ENCODE measurements at places on chromosomes 16 and 17.

- no peak for DNase-seq
Measured at GRCh38 chr16:77459534-77460254, 24.9 kb upstream of the ADAMTS18 start.

DNA sequence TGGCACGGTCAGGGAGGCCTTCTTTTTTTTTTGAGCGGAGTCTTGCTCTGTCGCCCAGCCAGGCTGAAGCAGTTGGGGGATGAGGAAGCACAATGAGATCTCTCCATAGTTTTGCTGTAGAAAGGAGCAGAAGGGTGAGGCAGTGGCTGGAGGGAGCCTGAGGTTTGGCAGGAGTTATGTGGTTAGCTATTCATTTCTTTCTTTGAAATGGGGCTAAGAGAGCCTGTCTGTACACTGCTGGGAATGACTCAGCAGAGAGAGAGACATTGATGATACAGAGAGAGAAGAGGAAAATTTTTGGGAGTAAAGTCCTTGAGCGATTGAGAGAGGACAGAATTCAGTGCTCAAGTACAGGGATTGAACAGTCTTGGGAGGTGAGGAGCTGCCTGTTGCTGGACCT is 22.1 kb downstream of the NOS2 start:
- DNase-seq = no peak

DNA sequence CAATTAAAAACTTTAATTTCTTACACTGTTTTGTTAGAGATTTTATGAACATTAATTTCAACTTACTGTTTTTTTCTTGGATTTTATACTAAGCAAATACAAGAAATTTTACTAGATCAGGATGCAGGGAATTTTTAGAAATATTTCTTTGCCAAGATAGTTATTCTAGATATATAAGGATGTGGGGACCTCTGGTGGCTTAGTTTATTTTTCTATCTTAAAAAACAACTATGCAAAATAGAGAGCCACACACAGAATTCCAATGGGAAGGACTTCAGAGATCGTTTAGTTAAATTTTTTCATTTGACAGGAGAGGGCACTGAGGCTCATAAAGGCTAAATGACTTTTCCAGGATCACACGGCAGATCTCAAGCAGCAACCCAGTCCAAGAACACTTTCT is 23.0 kb upstream of the CAPNS2 start:
- DNase-seq = no peak

GRCh38 chr16:25143928-25144327 is 32.4 kb downstream of the LCMT1 start:
- no peak for DNase-seq

DNA sequence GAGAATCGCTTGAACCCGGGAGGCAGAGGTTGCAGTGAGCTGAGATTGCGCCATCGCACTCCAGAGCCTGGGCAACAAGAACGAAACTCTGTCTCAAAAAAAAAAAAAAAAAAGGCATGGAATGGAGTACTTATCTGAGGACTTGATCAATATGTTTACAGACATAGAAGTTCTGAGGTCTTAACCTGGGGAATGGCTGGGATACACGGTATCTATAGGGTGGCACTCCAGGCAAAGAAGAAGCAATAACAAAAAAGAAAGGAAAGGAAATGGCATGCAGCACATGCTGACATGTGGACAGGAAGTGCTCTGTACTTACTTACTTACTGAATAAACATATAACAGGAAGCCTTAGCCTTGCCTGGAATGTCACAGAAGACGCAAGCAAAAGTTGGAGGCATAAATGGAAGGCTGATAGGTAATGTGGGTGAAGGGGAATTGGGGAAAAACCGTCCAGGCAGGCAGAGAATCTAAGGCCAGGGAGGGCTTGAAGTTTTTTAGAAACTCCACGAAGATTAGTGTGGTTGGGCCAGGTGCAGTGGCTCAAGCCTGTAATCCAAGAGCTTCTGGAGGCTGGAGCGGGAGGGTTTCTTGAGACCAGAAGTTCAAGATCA is 10.1 kb upstream of the SPOP start:
- DNase-seq = no peak

DNA sequence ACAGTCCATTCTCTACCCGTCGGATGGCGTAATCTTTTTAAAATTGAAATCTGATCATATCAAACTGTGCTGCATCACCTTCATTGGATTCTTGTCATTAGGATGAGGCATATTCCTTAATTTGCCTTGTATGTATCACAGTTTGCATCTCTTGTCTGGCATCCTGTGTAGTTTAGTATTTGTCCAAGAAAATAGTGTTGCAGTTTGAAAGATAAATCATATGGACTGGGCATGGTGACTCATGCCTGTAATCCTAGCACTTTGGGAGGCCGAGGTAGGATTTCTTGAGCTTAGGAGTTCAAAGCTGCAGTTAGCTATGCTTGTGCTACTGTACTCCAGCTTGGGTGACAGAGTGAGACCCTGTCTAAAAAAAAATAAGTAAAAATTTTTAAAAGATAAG is 5.8 kb upstream of the RSL1D1 start:
- DNase-seq = no peak

DNA sequence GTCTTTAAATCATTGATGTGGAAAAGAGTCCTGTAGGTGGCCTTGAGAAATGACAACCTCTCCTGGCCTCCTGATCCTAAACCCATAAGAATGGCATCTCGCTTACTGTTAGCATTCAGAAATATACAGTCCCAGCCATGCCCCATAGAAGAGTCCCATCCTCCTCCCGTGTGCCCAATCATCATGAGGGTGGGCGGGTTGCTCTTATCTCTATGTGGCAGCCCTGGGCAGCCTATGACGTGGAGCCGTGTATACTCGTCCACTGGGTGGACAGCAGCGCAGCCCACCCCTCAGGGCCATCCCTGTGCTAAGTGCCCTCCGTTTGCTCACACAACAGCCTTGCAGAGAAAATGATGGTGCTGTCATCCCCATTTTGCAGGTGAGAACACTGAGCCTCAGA is 105.3 kb downstream of the AMFR start:
- no peak for DNase-seq

- no peak for DNase-seq
Measured at GRCh38 chr17:62670202-62670821, 42.8 kb downstream of the MRC2 start.

DNA sequence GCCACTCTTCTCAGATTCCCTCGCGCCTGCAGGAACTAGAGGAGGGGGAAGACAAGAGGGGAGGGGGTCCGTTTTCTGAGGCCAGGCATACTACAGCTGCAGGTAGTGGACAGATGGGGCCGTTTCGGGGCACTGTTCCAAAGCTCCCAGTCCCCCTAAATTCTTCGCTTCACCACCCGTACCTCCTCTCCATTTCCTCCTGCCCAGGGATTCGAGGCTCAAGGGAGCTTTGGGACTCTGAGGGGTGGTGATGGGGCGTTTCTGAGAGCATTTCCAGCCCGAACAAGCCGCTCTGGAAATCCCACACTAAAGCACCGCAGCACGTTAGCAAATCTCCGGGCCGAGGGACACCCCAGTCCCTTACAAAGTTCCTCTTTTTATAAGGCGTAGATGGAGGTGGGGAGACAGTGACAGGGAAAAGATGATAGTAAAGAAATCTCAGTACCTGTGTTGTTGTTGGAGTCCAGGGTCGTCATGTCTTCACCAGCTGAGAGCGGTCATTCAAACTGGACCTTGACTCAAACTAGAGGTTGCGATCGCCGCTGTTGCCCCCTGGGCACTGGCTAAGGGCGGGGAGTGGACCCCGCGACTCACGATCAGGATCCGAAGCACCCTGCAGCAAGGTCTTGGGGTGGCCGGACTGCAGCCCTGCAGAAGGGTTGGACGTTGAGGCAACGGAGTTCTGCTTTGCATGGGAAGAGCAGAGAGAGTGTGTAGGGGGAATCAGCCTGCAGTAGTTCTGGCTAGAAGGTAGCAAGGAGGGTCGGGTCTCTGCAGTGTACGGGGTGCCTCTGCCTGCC is 570 bp downstream of the NR1D1 start:
- DNase-seq = no peak

- DNase-seq = no peak
Measured at GRCh38 chr16:85967111-85967510, 68.1 kb downstream of the IRF8 start.

- DNase-seq = no peak
Measured at GRCh38 chr16:64534180-64534780, 587.6 kb downstream of the CDH11 start.
